Activated CD4-positive, alpha-beta T cell treated with anti-CD3 and anti-CD28 coated beads for 36 hours (primary cell): ENCODE measurements at places on chromosomes 16 and 17.

- no peak for DNase-seq
These were observed 23.2 kb downstream of the MYH3 start for GRCh38 chr17:10633738-10634379.

DNA sequence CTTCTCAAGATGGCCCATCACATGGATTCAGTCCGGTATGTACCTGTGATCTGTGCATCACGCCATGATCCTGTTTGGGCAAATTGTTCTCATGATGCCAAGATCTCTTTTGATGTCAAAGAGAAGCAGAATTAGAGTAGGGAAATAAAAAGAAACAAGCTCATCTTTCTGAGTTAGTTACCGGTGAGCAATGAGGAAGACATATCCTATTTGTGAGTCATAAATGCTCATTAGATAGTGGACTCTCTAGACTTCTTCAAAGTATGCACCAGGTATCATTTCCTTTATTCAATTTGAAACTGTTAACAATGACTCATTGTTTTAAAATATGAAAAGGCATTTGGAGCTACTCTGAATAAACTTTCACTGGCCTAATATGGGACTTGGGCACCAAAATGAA lies 8.0 kb upstream of the KRTAP4-12 start:
- no peak for DNase-seq

- no peak for DNase-seq
These were observed 768.2 kb downstream of the KCNJ18 start for GRCh38 chr17:22460461-22461063.

- no peak for DNase-seq
These were observed 115.9 kb downstream of the ANKRD11 start for GRCh38 chr16:89374393-89374960.

DNA sequence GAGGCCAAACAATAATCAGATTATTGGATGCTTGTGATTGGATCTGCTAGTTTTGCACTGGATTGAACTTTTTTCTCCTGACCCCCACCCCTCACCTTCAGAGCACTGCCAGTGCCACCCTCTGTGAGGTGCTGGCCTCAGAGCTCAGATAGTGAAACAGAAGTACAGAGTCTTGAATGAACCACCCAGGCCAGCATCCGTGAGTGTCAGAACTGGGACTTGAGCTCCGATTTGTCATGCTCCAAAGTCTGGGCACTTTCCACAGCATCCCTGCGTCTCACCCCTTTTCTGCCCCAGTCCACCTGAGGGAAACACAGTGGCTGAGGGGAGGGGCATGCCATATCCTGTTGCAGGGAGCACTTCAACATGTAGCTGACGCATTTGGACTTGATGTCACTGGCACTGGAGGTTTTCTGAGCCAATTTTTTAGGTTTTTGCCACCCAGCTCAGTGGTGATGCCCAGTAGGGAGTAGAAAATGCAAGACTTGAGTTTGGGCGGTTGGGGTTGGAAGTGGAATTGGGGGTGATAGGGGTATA lies 47.3 kb downstream of the SMPD3 start:
- peak; percentile 34 for DNase-seq

GRCh38 chr17:44323359-44324091 lies 1.1 kb downstream of the SLC25A39 start:
- no peak for DNase-seq

GRCh38 chr17:34235389-34236028 lies 19.6 kb upstream of the CCL2 start:
- no peak for DNase-seq

GRCh38 chr17:73706858-73707257 lies 62.6 kb upstream of the SDK2 start:
- DNase-seq = no peak

DNA sequence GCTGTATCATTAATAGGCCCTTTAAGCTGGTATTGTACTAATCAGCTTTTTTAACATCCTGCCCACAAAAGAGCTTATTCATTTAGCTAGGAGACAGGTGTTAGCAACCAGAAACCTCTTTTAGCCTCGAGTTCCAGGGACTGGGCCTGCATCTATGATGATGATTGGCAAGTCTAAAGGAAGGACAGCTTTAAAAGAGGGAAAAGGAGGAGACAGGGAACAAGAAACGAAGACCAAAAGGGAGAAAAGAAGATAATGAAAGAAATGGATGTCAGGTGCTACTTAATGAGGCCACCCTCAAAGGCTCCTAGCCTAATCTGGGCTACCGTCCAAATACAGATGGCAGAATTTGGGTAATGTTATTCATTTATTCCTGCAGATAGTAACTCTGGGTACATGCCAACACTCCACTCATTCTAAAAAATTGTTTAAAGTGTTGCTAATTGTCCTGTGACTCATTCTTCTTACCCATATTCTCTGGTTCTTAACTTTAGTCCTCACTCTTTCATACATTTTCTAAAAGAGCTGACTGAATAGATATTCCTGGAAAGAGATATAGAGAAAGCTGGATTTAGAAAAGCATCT lies 18.7 kb upstream of the RFFL start:
- no peak for DNase-seq

GRCh38 chr16:85381738-85382592 lies 231.2 kb upstream of the GSE1 start:
- DNase-seq = no peak

DNA sequence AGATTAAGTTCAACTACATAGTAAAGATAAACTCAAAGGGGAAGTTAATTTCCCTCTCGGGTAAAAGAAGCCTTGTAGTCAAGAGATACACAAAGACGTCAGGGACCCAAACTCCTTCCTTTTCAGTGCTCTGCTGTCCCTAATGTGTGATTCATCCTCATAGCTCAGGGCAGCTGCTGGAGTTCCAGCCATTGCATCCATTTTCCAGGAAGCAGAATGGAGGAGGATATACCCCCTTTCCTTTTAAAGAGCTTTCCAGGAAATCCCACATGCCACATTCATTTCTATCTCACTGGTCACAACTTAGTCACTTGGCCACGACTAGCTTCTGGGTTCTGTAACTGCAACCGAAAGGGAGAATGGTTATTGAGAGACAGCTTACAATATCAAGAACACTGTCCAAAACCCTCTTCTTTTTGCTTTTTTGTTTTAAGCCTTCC lies 95.3 kb downstream of the SOCS1 start:
- peak; percentile 25 for DNase-seq

GRCh38 chr17:19298569-19299213 lies 61.5 kb downstream of the EPN2 start:
- no peak for DNase-seq

DNA sequence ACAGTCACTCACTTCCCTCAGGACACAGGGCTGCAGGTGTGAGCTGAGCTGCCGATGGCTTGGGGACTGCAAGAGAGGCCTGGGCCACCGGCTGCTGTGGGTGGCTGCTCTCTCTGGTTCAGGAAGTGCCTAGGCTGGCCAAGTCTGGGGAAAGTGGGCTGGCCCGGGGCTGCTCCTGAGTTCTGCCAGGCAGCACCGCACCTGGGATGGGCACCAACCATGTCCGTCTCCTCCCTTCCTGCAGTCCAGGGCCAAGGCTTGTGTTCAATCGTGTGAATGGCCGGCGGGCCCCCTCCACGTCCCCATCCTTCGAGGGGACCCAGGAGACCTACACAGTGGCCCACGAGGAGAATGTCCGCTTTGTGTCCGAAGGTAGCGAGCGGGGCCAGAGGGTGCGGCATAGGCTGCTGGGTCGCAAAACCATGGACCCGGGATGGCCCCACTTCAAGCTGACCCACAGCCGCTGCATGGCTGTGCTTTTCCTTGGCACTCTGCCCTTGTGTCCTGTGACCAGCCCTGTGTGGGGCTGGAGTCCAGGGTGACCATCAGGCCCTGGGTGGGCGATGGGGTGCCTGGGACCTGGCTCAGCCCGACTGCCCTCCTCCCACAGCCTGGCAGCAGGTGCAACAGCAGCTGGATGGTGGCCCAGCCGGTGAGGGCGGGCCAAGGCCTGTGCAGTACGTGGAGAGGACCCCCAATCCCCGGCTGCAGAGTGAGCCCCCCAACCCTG lies 1.8 kb upstream of the WDR90 start:
- DNase-seq = no peak

DNA sequence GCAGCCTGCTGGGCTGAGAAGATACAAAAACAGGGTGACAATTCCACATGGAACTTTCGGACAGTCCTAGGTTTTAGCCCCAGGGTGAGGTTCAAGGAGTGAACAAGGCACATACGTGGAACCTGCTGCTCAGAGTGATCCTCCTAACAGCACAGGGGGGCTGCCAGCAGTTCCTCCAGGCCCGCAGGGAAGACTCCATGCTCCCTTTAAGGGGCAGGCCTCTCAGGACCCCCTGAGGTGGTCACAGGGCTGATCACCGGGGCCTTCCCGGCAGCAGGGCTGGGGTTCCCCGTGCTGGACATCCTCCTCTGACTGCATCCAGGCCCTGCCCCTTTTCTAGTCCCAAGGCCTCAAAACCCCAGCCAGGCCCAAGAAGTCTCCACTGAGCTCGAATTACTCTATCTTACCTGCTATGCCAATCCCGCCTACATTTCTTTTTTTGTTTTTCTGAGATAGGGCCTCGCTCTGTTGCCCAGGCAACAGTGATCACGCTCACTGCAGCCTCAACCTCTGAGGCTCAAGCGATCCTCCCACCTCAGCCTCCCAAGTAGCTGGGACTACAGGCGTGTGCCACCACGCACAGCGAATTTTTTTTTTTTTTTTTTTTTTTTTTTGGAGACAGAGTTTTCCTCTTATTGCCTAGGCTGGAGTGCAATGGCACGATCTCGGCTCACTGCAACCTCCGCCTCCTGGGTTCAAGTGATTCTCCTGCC lies 10.4 kb downstream of the CANT1 start:
- DNase-seq = no peak
